ENCODE measurements at places on chromosomes 1 and 21.

DNA sequence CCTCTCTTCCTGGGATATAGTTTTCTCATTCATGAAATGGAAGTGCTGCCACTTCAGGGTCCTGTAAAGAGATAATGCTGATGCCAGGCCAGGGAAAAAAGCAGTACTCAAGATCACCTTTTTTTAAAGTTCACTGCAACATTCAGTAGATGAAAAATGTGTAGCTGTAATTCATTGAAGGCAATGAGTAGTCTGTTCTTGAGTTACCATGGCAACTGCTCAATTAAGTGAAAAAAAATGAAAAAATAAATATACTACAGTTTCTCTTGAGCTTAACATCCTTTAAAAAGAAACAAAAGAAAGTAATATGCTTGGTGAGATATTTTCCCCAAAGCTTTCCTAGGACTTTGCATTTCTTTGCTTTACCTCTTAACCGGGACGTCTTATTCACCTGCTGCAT is 183.3 kb downstream of the AK5 start:
- no peak for DNase-seq

DNA sequence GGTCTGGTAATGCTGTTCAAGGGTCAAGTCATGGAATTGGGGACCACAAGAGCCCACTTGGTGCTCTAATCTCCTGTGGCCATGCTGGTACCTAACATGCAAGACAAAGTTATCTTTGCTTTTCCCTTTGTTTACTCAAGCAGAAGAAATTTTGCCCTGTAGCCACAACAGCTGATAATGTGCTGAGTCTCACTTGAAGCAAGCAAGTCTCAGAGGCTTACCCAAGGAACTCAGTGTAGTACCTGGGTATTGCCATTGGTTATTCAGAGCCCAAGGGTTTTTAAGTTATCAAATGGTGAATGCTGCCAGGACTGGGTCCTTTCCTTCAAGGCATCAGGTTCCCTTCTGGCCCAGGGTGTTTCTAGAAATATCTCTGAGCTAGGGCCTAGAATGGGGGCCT is 198.9 kb upstream of the RNPC3 start:
- DNase-seq, result no peak

- no peak for DNase-seq
Measured at GRCh38 chr1:112878321-112878720, 77.7 kb downstream of the SLC16A1 start.

DNA sequence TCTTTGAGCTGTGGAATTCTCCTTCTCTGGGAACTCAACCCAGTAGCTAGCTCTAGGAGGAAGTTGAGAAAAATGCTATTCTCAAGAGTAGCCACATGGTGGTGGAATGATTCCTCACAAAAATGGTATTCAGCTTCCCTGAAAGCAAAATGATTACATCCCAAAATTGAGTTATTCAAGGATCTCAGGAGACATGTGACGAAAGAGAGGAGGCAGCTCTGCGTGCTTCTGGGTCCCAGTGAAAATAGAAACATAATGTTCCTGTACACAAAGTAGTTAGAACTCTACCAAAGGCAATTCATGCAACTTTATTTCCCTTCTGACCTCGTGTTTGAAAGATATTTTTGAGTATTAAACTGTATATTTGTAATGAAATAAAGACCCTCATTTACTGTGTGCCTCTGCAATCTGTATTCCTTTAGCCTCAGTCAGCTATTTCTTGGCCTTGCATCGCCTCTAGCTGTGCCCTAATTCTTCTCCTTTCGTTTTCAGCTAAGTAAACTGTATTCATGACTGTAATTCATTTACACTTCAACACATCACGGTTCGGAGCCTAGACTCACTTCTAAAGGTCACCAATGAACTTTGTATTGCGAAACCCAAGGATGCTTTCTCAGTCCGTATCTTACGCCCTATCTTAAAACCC is 167.3 kb downstream of the FASLG start:
- peak; percentile 80 for DNase-seq

DNA sequence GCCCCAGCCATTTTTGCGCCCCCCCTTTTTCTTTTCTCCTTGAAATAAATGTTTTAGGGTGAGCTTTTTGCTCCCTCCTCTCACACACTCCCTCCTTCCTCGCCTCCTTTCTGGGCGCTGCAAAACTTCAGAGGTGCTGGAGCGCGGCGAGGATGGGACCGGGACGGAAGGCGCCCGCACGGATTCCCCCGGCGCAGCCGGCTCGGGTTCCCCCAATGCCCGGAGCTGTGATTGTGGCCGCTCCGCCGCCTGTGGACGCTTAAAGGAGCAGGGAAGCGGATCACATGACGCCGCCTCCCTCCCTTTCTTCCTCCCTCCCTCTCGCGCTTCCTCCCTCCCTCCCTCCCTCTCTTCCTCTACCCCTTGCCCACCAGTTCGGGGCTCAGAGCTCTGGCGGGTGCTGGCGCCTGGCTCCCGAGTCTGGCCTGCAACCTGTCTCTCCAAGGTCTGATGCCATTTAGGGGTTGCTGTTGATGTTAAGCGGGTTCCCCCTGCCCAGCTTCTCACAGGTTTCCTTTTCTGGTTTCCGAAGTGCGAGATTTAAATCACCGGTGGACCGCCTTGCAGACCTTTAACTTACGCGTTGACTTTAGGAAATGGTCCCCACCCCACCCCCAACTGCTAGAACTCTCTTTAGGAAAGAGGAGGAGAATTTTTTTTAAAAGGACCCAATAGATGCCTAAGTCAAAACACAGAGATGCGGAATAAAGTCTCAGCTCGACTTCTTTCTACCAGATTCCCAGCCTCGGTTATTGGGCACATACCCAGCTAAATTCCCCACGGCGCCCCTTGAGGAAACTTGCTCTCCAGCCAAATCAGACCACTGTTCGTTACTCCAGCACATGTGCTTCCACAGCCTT is at the start of gene WLS:
TSS of gene WLS (minus strand) at position 235 of the 860 bp plus-strand sequence. CDS start at position 11, 224 bp downstream.
- DNase-seq, result peak; percentile 60

DNA sequence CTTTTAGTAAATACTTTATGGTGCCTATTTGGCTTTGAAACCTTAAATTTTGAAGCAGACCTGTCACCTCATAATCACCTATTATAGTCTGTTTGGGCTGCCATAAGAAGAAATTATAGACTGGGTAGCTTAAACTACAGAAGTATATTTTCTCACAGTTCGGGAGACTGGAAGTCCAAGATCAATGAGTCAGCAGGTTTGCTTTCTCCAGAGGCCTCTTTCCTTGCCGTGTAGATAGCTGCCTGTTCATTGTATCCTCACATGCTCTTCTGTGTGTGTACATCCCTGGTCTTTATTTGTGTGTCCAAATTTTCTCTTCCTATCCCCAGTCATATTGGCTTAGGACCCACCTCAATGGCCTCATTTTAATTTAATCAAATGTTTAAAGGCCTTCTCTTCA is 518.2 kb downstream of the ADGRL2 start:
- DNase-seq, result no peak

GRCh38 chr1:68276448-68276847 is 44.1 kb upstream of the WLS start:
- no peak for DNase-seq

GRCh38 chr1:88683541-88684481 is at the start of gene PKN2:
TSS of gene PKN2 (plus strand) at chr1:88684273. CDS start at chr1:88684581, 308 bp downstream.
- peak; percentile 97 for DNase-seq

GRCh38 chr1:90718411-90719329 is 1.6 kb upstream of the BARHL2 start:
- no peak for DNase-seq

DNA sequence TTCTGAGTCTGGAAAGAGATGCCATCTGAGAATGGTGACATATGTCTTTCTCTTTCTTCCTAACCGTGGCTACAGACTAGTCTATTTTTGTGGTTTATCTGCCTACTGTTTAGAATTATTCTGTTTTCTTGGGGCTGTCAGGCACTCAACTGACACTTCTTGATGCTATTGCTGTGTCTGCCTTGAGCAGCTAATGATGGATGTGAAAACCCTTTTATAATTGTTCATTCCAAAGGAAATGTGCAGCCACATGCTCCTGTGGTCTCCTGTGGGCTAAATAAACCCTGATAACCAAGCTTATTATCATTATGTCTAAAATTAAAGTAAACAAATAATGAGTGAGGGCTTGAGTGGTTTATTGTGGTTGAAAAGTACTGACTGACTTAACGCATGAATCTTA is 52.7 kb upstream of the CXADR start:
- no peak for DNase-seq

DNA sequence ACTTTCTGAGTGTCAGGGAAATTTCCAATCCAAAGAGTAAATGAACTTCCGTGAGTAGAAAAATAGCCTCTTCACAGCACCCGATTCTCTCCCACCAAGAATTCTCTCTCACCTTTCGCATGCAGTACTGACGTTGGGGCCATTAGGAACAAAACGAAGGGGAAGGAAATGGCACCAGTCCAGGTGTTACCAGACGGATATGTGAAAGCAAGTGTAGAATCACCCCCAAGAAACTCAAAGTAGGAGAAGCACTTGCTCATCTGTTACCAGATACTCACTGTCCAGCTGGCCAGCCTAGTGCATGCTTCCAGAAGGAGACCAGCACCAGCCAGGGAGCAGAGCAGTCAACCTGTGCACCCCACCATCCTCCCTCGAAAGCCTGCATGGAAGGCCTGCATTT is 55.1 kb downstream of the ITPKB start:
- DNase-seq, result no peak

GRCh38 chr1:90717356-90717664 is 208 bp upstream of the BARHL2 start:
- DNase-seq, result no peak

GRCh38 chr21:33836408-33836807 is 79.2 kb downstream of the ATP5PO start:
- DNase-seq, result no peak

DNA sequence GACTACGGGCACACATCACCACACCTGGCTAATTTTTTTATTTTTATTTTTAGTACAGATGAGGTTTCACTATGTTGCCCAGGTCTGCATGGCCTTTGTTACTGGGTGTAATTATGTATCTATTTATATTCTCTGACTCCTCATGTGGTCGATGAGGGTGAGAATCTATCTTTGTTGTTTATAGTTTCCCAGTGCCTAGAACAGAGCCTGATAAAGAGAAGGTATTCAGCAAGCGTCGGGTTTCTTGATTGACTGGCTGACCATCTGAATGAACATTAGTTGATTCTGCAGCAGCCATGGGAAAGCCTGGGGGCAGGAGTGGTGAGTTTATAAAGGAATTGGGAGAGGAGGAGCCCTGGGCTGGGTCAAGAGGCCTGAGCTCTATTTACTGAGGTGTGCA is 28.5 kb downstream of the SERINC2 start:
- DNase-seq, result no peak

DNA sequence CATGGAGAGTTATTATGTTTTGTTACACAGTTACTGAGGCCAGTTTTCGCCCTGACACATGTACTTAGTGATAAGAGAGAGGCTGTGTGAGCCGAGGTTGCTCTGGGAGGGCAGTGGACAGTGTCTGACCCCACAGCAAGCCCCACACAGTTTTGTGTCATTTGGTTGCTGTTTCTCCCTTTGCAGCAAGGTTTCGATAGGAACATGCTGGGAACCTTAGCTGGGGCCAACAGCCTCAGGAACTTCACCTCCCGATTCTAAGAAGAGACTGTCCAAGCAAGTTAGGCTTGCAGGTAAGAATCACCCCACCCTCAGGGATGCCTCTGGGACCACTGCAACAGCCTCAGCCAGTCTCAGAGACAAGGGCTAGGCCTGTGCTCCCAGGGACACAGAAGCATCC is 45.3 kb downstream of the PKP1 start:
- no peak for DNase-seq

DNA sequence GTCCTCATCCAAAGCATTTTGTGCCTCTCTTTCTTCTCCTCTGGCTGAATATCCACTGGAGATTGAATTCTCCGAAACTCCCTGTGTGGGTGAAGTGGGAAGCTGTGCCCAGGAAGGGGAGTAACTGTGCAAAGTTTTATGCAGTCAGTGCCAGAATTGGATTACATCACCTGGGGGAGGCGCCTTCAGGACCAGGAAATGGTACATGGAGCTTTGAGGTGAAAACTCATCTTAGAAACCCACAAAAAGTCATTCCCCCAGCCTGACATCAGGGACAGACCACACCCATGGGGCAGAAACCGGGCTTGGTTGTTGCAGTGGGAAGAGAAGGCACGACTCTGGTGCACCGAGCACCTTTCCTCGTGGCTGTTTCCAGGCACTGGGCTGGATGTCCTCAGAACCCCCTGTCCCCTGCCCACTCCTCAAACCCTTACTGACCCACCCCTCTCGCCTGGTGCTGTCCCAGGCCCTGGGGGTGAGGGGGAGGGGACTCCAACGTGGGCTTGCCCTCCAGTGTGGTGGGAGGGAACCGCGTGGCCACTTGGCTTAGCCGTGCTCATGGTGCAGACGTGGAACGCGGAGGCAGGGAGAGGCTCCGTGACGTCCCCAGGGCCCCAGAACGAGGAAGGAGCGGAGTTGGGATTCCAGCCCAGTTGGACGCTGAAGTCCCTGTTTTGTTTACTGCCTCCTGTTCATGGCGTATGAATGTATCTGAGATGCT is 15.7 kb downstream of the TFF3 start:
- no peak for DNase-seq

DNA sequence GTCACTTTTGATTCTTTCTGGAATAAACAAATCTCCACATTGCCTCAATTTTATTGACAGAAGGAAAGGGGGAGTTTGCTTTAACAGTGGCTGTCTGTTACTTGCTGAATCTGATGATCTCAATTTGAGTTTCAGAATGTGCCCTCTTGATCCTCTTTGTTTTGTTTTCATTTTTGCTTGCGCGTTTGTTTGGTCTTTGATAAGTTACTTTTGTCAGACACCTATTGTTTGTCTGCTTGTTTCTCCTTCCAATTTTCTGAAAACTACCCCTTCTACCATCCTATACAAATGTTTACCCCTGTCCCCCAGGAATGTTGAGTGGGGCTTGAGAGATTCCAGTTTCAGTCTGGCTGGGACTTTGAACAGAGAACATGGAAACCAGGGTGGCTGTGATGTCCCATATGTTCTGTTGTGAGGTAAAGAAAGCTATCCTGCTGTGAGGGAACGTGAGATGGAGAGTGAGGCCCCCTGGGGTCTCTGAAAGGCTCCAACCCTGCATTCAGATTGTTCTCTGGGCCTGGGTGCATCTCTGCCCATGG is 11.8 kb upstream of the XCL2 start:
- no peak for DNase-seq

GRCh38 chr1:175173531-175173930 is 19.0 kb downstream of the KIAA0040 start:
- no peak for DNase-seq

DNA sequence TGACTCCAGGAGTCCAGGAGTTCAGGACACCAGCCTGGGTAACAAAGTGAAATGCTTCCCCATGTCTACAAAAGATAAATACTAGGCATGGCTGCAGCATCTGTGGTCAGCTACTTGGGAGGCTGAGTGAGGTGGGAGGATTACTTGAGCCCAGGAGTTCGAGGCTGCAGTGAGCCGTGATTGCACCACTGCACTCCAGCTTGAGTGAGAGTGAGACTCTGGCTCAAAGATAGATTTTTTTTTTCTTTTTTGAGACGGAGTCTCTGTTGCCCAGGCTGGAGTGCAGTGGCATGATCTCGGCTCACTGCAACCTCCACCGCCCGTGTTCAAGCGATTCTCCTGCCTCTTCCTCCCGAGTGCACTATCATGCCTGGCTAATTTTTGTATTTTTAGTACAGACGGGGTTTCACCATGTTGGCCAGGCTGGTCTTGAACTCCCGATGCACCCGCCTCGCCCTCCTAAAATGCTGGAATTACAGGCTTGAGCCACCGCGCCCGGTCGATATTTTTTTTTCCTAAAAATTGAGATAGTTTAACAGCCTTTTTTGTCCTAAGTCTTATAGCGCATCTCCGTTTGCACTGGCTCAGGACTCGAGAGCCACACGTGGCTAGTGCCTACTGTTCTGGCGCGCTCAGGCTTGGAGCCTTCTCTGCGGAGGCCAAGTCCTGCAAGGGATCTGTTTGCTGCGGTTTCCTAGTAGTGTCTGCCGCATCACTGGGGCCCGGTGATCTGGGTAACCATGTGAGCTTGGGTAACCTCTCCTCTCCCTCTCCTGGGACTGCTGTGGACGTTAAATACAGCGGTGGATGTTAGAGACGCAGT is 1.0 kb upstream of the MFN2 start:
- DNase-seq, result no peak

GRCh38 chr1:15329104-15329820 is 80.4 kb upstream of the EFHD2 start:
- no peak for DNase-seq

Measured in AG04450 (cell line).